ENCODE measurements at places on chromosomes 2 and 18.

DNA sequence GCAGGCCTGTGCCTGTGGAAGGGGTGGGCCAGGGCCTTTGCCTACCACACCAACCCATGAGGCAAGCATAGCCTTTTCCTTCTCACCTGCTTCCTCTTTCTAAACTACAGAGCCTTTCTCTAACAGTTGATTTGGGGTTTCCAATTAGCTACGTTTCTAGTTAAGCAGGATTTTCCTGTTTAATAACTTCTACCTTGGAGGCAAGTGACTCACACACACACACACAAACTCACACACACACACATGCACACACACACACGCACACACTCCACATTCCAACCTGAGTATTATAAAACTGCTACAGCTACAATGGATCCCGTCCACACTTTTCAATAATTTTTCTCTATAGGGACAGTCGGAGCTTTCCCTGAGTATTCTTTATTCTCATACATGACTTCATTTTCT lies 84.9 kb downstream of the SOX11 start:
- DNase-seq, result no peak

DNA sequence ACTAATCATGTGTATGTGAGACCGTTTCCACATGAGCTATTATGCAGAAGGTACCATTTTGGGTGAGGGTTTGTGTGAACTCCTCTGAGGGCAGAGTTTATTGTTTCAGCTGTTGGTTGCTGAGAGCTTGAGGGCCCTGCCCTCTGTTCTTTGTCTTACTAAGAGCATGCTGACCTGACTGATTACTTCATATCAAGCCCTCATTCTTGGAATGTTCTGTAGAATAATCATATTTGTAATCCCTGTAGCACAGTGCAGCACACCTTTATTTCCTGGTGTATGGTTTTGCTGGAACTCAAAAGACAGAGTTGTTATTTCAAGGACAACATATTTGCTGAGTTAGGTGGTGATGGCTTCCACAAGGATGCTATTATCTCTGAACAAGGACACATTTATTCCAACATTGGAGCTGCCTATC lies 118.5 kb downstream of the GALNT3 start:
- DNase-seq, result no peak

DNA sequence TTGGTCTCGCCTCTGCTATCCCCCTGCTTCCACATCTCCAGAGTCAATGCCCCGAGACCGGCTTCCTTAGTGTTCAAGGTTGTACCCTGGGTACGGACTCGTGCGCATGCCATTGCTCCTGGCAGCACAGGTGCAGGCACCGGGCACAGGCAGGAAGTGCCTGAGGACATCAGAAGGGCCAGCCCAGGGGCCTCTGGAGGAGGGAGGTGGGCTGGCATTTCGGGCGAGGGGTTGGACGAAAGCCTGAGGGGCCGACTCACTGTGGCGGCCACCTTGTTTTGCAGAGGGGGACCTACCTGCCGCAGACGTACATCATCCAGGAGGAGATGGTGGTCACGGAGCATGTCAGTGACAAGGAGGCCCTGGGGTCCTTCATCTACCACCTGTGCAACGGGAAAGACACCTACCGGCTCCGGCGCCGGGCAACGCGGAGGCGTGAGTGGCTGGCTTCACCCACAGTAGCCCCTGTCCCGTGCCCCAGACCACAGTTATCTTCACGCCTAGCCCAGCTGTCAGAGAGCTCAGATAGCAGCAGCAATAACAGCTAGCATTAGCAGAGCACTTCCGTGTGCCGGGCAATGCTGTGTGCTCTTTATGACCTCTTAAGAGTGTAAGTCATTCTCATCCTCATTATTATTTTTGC lies 12.5 kb downstream of the ITM2C start:
- DNase-seq, result no peak

- DNase-seq, result no peak
These were observed 73.6 kb downstream of the OLA1 start for GRCh38 chr2:174174741-174175140.

GRCh38 chr18:48950536-48951447 lies at the start of gene SMAD7:
TSS of gene SMAD7 (minus strand) at chr18:48950965. CDS start at chr18:48950424, 541 bp downstream.
- DNase-seq, result no peak

GRCh38 chr18:40687399-40687798 lies 1267.6 kb upstream of the PIK3C3 start:
- DNase-seq, result no peak

DNA sequence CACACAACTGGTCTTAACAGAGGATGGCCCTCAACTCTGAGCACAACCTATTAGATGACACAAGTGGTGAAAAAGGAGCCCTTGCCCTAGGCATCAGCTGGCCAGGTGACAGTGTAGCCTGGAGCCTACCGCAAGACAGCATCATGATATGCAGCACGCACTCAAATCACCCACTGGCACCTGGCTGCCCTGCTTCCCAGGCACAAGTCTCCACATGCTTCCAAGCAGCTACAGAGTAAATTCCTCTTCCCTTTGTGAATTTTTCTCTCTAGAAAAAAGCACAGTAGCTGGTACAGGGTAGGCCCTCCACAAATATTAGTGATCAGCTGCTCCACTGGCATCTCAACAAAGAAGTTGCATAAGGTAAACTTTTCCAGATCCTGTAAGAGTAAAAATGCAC lies 6.0 kb downstream of the FBXO15 start:
- no peak for DNase-seq

All from DMS79 treated with DMSO at 0.1 percent for 48 hours (cell line).